ENCODE measurements at places on chromosomes 11 and 22.
A peak's percentile ranks its signal among the peaks of the same experiment; 100 is the strongest.

- DNase-seq: no peak
Observed at GRCh38 chr11:134022748-134023147, 46.1 kb upstream of the JAM3 start.

DNA sequence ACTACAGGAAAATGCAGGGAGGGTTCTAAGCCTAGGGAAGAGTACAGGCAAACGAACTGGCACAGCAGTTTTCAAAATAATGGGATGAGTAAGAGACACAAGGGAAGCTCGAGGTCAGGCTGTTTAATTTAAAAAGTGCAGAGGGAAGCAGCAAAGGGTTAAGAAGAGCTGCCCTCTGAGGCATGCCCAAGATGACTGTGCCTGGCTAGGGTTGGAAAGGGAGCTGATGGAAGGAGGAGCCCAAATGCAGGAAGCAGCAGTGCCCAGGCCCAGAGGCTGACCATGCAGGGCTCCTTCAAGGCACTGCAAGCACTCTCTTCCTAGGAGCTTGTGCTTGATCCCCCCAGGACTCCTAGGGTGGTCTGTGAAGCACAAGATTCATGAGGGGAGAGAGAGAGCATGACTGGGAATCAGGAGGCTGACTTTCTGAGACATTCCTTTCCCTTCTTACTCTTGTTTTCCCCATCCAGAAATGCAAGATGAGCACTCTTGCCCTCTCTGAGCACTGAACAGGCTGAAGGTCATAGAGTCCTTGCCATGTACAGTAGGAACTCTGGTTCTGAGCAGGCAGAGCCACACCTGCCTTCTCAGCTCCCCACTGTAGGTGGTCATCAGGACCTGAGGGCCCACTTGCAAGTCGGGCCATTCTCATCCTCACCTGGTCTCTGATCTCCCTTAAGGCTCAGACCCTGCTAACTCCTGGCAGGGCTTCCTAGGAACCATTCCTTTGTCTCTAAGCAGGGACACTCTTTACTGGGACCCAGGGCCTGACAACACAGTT, 46.7 kb upstream of the DRD2 start:
- no peak for DNase-seq

GRCh38 chr22:29877620-29878019, 5.4 kb upstream of the MTMR3 start:
- DNase-seq: no peak

DNA sequence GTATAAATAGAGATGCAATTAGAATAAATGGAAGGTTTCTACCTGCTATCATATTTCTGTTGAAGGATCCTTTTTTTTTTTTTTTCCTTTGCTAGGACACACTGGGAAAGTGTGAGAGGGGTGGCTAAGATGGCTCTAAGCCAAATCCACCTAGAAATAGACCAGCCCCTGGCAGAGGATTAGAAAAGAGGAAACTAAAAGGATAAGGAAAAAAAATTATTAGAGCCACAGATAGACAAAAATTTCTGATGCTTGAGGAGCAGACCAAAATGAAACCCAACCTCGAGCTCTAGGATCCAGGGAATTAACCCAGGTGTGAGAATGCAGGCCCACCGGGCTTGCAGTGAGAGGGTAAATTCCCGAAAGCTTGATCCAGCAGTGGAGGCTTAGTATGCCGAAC, 262.3 kb downstream of the CADM1 start:
- no peak for DNase-seq

GRCh38 chr11:109972181-109972715, 120.9 kb upstream of the ZC3H12C start:
- DNase-seq: no peak

DNA sequence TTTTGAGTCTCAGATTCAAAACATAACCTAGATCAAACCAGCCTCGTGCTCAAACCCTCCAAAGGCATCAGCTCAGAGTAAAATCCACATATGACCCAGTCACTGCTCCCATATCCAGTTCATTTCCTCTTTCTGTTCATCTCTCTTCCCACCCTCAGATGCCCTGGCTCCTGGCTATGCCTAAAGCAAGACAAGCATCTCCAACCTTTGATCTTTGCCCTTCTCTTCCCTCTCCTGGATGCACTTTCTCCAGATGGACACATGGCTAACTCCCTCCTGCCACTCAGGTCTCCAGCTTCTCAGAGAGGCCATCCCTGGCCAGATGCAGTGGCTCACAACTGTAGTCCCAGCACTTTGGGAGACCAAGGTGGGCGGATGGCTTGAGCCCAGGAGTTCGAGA, 14.3 kb upstream of the CREB3L1 start:
- DNase-seq: no peak

DNA sequence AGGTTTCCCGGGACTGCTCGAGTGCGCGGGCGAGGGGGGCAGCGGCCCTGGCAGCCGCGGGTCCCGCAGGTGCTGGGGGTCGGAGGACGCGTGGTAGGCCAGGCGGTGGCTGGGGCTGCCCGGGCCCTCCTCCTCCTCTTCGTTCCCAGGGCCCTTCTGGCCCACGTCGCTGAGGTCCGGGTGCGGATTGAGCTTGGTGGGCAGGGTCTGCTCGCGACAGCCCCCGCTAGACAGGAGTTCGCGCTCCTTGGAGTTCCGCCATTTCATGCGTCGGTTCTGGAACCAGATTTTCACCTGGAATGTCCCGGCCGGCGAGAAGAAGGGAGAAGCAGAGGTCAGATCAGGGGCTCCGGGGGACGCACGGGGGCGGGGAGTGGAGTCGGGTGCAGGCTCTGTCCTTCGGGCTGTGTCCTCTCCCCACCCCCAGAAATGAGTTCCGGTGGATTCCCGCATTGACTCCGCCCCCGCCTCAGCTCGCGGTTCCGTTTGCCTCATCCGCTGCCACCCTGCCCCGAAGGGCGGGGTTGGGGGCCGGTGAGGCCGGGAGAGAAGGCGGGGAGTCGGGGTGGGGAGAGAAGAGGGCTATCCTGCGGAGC, 3.9 kb downstream of the DBX1 start:
- no peak for DNase-seq

GRCh38 chr11:61985869-61986268, 18.4 kb upstream of the FTH1 start:
- no peak for DNase-seq

GRCh38 chr22:46622081-46622521, 1.9 kb downstream of the GRAMD4 start:
- DNase-seq: no peak

DNA sequence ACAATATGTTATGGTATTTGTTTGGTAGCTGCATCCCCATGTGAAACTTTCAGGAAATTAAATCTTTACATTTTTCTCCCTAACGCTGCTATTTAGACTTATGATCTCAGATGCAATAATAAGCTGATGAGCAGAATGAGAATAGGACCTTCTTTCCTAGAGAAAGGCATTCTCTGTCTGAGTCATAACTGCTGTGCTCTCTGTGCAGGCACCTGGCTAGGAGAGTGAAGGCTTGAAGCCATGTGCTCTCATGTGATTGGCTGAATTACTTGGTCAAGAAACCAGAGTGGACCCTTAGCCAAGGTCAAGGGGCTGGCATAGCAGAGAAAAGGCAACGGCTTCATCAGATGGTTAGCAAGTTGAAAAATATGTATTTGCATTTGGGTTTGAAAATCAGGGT, 185.0 kb downstream of the ADAMTS15 start:
- no peak for DNase-seq

DNA sequence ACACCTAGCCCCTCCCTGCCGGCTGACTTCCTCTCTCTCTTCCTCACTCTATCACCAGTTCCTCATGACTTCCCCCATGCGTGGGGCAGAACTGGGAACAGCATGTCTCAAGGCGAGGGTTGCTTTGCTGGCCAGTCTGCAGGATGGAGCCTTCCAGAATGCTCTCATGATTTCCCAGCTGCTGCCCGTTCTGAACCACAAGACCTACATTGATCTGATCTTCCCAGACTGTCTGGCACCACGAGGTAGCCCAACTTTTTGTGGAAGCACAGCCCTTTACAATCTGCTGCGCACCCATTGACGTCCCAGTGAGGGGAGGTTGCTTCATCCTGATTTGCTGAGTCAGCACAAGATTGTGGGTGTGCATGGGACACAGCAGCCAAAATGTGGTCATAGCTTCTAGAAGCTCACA, 8.6 kb downstream of the TCN2 start:
- no peak for DNase-seq

GRCh38 chr11:131904756-131905155, 534.3 kb downstream of the NTM start:
- DNase-seq: no peak

- peak; percentile 62 for DNase-seq
Observed at GRCh38 chr11:46918083-46918787, at the start of gene LRP4. TSS of gene LRP4 (minus strand) at chr11:46918550. CDS start at chr11:46918379, 171 bp downstream.

DNA sequence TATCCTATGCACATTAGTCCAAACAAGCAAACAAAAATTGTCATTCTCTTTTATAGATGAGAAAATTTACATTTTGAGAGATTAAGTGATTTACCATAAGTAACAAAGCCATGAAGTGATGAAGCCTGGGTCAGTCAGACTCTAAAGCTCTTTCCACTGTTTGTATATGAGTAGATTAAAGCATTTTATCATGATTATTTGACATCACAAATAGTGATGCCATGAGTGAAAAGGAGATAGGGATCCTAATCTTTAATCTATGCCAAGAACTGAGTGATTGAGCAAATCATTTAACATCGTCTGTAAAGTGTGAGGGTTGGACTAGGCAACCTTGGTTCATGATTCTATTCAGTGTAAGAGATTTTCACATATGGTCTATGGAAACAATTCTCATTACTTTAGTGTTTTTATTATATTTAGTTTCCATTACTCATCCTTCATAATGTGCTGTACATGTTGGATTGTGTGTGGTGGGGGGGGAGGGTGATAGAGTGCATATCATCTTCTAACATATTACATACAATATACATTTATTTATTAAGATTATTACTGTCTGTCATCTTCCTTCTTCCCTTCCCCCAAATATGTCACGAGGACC, 50.7 kb downstream of the ARHGEF12 start:
- DNase-seq: no peak

GRCh38 chr11:83725728-83726127, 439.6 kb upstream of the CCDC90B start:
- no peak for DNase-seq

DNA sequence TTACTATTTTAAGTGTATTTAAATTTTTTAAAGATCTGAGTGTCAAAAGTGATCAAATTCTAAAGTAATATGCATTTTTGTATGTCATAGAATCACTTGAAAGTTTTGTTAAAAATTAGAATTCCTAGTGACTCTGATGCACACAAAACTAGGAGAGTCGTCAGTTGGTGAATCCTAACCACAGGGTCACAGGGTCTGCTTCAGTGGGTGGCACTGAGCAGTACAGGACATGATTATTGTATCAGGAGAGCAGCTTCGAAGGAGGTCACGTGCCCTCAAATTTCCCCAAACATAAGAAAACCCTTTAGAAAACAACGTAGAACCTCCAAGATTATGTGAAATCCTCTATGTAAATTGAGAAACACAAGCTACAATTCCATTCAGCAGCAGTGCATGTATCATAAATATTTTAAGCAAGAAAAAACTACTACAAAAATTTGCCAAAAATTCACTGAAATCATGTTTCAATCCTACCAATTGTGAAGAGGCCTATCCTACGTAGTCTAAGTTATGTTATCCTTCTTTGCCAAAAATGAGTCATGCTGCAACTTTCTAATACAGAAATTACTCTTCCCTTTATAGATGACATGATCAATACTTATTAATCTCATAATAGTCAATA, 323.6 kb downstream of the AASDHPPT start:
- DNase-seq: no peak

- DNase-seq: no peak
Observed at GRCh38 chr11:46039990-46040389, 81.3 kb downstream of the PHF21A start.

- DNase-seq: no peak
Observed at GRCh38 chr11:3840004-3840869, 522 bp downstream of the RHOG start.

GRCh38 chr22:45318168-45318557, 8.4 kb downstream of the FAM118A start:
- DNase-seq: peak; percentile 62

DNA sequence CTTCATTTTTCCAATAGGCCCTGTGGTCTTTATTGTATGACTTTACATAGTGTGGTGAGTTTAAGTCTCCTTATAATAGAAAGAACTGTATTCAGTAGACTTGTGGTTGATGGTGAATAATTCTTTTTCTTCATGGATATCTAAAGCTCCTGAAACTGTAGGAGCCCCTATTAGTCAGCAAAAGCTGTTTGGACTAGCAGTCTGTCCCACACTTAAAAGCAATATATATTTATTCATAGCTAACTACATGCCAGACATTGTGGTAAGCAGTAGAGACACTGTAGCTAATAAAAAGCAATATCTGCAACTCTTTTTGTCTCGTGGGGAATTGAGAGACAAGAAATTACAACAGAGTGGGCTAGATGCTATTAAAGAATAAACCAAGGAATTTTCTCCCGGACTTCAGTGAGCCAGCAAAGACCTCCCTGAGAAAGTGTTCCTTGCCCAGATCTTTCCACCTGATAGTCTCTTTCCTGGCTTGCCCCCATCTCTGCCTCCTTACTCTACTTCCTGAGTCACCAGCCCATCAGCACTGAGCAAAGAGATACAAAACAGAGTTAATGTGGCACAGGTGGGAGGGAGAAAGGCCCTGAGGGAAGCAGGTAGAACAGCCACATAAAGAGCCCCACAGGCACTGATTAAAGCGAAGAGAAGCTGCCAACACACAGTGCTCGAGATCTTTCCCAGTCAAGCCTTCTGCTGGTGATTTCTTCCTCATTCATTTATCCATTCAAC, 1.4 kb upstream of the OR52W1 start:
- DNase-seq: no peak

- peak; percentile 16 for DNase-seq
Observed at GRCh38 chr11:118410055-118410745, 8.8 kb downstream of the ATP5MG start.

DNA sequence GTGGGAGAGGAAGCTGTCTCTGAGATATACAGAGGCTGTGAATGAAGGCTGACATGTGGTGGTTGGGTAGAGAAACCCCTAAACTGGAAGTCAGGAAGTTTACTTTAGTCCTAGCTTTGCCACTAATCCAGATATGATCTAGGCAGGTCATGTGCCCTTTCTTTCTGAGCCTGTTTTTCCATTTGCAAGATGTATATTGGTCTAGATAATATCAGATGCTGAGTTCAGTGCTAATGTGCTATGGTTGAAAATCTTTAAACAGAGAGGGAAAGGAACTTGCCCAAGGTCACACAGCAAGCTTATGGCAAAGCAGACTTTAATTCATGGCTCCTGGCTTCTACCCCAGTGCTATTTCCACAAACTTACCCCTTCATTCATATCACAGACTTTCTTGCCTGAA, 25.7 kb upstream of the TPBGL start:
- DNase-seq: no peak

GRCh38 chr11:13947379-13947778, 15.1 kb upstream of the SPON1 start:
- DNase-seq: no peak

DNA sequence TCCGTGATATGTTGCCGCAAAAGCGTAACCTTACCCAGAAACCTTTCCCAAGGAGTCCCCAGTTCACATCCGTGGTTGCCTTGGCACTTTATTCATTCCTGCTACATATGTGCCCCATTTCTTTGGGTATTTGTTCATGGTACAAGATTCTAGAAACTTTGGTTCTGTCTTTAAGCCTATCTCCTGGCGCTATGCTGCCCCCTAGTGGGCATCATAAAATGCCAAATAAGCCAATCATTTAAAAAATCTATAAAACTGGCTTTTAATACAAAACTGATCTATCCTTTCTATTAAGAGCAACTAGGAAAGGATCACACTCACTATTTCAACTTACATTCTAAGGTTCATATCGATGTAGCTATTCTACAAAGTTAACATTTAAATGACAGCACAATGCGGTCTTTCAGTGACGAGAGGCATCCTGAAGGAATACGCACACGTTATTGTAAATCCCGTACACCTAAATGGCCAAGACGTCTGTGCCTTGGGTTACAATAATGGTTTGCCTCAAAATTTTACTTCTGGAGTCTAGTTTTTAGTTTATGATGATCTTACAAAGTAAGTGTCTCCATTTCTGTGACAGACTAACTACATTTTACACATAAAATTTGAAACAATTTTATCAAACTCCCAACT, 16.2 kb downstream of the PIWIL3 start:
- no peak for DNase-seq
